Spinal cord (tissue), 10 donors: ENCODE measurements at places on chromosomes 12 and 14.

DNA sequence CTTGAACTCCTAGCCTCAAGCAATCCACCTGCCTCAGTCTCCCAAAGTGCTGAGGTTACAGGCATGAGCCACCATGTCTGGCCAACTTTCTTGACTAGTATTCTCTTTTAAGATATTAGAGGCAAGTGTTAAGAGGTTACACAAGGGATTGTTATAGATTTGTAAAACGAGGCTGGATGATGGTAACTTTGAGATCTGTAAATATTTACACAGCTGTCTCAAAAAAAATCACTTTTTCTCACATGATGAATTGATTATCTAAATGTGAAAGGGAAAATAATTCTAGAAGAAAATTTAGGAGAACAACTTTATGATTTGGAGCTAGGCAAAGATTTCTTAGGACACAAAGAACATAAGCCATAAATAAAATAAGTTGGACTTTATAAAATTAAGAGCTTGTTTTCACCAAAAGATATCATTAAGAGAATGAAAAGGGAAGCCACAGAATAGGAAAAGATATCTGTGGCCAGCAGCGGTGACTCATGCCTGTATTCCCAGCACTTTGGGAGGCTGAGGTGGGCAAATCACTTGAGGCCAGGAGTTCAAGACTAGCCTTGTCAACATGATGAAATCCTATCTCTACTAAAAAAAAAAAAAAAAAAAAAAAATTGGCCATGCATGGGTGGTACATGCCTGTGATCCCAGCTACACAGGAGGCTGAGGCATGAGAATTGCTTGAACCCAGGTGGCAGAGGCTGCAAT, 77.4 kb downstream of the BBS10 start:
- no peaks in the 10 kb centered on the region for H3K36me3 ChIP-seq
- no peaks in the 10 kb centered on the region for H3K27me3 ChIP-seq
- H3K4me3 ChIP-seq, result no peak overlapping the region
- peaks cover 11% of the 10 kb centered on the region for H3K4me1 ChIP-seq
- DNase-seq, result no peak
- H3K27ac ChIP-seq, result no peak overlapping the region

GRCh38 chr12:6688543-6688998, 604 bp downstream of the ZNF384 start:
- H3K4me1 ChIP-seq, result peaks cover 18% of the 10 kb centered on the region
- no peak for DNase-seq
- H3K27me3 ChIP-seq, result no peaks in the 10 kb centered on the region
- peaks cover 17% of the 10 kb centered on the region for H3K36me3 ChIP-seq
- peak overlapping the region; percentile 97 for H3K27ac ChIP-seq

GRCh38 chr12:99200711-99201384, 446.7 kb upstream of the GARIN6 start:
- no peaks in the 10 kb centered on the region for H3K27me3 ChIP-seq
- DNase-seq, result no peak
- H3K4me1 ChIP-seq, result no peaks in the 10 kb centered on the region
- H3K4me3 ChIP-seq, result no peak overlapping the region
- no peak overlapping the region for H3K27ac ChIP-seq
- no peaks in the 10 kb centered on the region for H3K36me3 ChIP-seq

- no peaks in the 10 kb centered on the region for H3K4me1 ChIP-seq
- DNase-seq, result no peak
- no peak overlapping the region for H3K27ac ChIP-seq
- no peaks in the 10 kb centered on the region for H3K36me3 ChIP-seq
- H3K4me3 ChIP-seq, result no peak overlapping the region
These were observed 25.1 kb downstream of the CPNE8 start for GRCh38 chr12:38880288-38880687.

GRCh38 chr14:78997811-78998210, 827.6 kb downstream of the NRXN3 start:
- peak overlapping the region; percentile 33 for H3K27ac ChIP-seq
- H3K4me1 ChIP-seq, result no peaks in the 10 kb centered on the region
- H3K4me3 ChIP-seq, result no peak overlapping the region
- peak; percentile 93 for DNase-seq

DNA sequence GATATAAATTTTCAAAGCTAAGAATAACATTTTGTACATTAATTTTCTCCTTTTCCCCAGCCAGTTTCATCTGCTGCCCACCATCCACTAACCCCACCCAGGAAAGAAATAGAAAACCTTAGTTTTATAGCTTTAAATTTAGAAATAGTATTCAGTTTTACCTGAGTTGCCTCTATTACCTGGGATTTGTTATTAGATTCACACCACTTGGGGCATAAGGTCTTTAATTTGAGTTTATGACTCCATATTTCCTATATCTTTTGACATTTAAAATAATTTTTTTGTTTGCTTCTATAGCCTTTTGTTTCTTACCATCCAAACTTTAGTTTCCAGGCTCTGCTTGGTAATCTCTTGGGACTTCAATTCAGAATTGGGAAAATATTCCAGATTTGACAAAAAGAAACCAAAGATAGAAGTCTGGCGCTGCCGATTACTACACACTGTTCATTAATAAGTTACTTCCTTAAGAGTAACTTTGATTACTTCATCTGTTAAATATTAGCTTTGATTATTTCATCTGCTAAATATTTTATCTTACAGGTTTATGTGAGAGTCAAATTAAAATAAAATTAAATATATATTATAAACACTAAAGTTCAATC, 485.5 kb upstream of the FOXG1 start:
- no peaks in the 10 kb centered on the region for H3K4me1 ChIP-seq
- no peaks in the 10 kb centered on the region for H3K27me3 ChIP-seq
- no peak overlapping the region for H3K27ac ChIP-seq
- H3K36me3 ChIP-seq, result no peaks in the 10 kb centered on the region
- H3K4me3 ChIP-seq, result no peak overlapping the region

DNA sequence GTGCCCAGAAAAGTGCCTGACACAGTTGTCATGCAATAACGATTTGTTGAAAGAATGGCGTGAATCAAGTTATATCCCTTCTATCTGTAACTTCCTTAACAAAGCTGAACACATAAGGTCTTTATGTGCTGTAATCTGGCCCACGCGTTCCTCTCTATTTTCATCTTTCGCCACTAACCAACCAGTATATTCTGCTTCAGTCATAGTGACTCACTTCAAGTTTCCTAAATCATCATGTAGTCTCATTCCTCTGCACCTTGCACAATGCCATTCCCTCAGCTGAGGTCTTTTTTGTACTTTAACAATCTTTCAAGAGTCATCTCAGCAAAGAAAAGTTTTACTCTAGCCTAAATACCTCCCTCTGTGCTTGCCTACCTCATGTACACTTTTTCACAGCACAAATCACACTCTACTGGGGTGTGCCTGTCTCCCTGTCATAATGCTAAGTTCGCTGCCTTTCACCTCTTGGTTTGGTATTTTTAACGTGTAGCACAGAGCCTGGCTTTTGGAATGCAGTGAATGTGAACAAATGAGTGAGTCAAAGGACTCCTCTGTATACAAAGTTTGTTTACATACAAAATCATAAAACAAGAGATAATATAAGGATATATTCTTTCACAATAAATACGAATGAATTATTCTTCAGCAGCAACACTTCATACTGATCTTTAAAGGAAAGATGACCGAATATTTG, 2.9 kb upstream of the CMAS start:
- no peak overlapping the region for H3K27ac ChIP-seq
- no peaks in the 10 kb centered on the region for H3K36me3 ChIP-seq
- no peaks in the 10 kb centered on the region for H3K27me3 ChIP-seq

DNA sequence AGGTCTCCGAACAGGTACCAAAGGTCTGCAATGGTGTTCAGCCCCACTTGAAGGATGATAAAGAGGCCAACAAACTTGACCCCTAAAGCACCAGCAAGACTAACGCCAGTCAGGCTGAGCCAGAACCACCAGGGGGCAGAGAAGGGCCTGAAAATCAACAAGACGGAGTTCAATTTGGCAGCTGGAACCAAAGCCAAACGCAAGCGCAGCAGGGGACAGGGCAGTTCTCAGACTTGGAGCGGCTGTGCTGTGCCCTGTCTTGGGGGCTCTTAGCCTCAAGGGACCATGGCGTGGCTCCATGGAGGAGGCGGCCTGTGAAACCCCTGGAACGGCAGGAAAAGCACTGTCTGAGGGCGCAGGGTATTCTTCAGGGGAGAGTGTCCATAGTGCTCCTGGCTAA, 19.6 kb downstream of the POMT2 start:
- H3K36me3 ChIP-seq, result peaks cover 38% of the 10 kb centered on the region
- H3K4me3 ChIP-seq, result peak overlapping the region; percentile 1
- no peaks in the 10 kb centered on the region for H3K27me3 ChIP-seq
- peak; percentile 92 for DNase-seq

- H3K27ac ChIP-seq, result no peak overlapping the region
- DNase-seq, result no peak
- H3K4me3 ChIP-seq, result no peak overlapping the region
- no peaks in the 10 kb centered on the region for H3K27me3 ChIP-seq
- H3K4me1 ChIP-seq, result no peaks in the 10 kb centered on the region
These were observed 3.7 kb downstream of the TMEM52B start for GRCh38 chr12:10182354-10183049.

- peak overlapping the region; percentile 83 for H3K27ac ChIP-seq
- DNase-seq, result no peak
- H3K4me1 ChIP-seq, result peaks cover 63% of the 10 kb centered on the region
- H3K27me3 ChIP-seq, result peaks cover 85% of the 10 kb centered on the region
These were observed 3.3 kb downstream of the COL2A1 start for GRCh38 chr12:48000878-48001504.

DNA sequence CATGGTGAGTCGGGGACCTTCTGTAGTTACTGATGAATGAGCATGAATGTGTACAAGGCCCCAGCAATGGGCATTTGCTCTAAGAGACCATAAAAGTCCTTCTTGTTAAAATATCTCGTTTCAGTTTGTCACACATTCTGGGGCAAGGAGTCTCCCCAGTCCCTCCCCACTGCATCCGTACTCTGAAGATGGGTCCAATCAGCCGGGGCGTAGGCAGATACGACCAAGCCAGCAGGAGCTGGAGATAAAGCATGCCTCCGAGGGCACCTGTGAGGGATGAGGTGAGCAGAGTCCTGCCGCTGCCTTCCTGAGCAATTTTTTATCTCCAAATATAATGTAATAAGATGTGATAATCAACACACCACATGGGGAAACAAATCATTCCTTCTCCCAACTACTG, 528.5 kb downstream of the BCL11B start:
- H3K4me1 ChIP-seq, result no peaks in the 10 kb centered on the region
- no peak overlapping the region for H3K27ac ChIP-seq
- no peak overlapping the region for H3K4me3 ChIP-seq
- no peak for DNase-seq
- H3K27me3 ChIP-seq, result no peaks in the 10 kb centered on the region
